ENCODE measurements at places on chromosomes 7 and 10.

GRCh38 chr10:106991091-106991490 is 173.4 kb downstream of the SORCS1 start:
- DNase-seq, result no peak

- DNase-seq, result no peak
These were observed 68.5 kb downstream of the GNAT3 start for GRCh38 chr7:80443325-80443724.

DNA sequence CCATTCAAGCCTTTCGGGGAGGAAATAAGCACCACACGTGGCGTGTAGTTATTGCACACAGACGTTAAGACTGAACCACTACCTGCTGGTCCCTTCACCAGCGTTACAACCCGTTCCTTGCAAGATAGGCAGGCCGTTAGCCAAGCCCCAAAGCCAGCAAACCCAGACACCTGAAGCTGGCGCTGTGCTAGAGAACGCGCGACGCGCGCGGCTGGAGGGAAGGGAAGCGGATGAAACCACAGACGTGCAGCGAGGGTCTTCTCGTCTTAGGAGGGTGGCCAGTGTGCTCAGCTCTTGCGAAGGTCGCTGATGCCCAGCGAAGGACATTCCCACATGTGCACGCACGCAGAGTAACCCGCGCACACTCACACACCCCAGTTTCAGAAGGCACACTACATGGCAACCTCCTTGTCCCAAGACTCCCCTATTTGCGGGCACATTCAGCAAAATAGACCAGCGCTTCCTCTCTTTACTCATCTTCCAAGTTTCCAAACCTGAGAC is 980 bp downstream of the TMEM26 start:
- DNase-seq, result no peak

DNA sequence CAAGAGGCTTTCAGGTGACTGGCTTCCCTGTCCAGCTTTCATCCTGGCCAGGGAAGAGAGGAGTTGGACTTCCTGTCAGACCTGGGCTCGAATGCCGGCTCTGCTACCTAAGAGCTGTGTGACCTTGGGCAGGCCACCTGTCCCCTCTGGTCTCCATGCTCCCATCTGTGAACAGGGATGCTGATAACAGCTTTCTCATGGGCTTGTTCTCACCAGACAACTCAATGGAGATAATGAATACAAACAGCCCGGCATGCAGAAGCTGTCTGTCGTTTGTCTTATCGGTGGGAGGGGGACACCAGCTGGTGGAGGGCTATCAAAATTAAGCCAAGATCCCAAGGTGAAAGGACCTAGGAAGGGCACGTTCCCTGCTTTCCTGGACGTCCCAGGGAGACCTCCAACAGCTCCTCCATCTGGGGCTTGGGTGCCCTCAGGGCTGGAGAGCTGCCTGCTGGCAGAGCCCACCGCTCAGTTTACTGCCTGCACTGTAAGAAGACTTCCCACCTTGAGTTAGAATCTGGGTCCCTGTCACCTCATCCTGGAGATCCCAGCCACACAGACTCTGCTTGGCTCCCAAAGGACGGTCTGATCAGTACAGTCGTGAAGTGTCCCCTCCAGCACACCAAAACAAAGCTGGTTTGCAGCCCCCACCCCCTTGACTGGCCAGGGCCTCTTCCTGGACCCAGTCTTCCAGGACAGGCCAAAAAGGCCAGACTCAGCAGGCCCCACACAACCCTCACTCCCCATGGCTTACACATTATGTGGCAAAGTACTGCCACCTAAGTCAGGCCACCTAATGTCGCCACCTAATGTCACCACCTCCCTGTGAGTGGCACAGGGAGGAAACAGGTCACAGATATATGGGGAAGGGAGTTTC is 40.9 kb downstream of the PPIF start:
- DNase-seq, result no peak

- no peak for DNase-seq
These were observed 113.2 kb downstream of the DNAH11 start for GRCh38 chr7:21656081-21656480.

- peak; percentile 88 for DNase-seq
These were observed 2.0 kb downstream of the REPIN1 start for GRCh38 chr7:150370612-150371071.

DNA sequence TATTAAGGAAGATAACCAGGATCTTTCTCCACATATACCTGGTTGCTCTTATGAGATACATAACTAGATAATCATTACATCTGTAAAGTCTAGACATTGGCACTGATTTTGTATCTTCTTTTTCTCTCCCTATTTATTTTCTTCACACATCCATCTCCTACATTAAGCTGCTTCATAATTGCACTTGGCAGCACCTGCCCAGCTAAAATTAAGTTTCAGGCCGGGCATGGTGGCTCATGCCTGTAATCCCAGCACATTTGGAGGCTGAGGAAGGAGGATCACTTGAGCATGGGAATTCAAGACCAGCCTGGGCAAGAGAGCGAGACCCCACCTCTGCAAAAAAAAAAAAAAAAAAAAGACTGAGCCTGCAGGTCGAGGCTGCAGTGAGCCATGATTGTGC is 22.3 kb upstream of the AKR1B1 start:
- no peak for DNase-seq

- no peak for DNase-seq
These were observed at the start of gene DHX32 for GRCh38 chr10:125881192-125881591. DHX32 (minus strand) TSS chr10:125881292; CDS start chr10:125880824, 468 bp downstream.

DNA sequence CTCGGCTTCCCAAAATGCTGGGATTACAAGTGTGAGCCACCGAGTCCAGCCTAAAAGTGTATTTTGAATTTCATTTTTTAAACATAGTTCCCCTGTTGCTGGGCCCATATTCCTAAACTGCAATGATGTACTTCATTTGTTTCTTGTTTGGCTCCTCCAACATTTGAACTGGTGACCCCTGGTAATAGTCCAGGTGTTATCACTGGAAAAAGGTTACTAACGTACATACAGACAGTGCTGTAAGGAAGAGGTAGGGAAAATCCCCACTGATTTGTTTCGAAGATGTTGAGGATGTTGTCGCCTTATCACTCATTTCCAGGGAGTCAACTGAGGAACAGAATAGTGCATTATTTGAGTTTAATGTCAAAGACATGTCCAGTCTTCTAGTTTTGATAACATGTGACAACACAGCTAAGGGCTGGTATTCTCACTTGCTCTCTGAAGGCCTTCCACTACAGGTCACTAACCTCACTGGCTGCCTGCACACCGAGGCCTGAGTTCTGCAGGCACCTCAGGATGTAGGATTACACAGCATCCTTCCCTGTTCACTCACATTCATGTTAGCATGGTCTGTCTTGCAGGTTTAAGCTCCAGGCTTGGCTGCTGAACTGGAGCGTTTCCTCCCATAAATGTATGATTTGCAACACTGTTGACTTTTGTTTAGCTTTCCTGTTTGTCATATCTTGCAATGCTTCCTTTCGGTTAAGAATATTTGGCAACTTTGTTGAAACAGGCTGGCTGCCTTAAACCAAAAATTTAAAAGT is 362.8 kb downstream of the INHBA start:
- no peak for DNase-seq

GRCh38 chr10:132607491-132607890 is 69.9 kb downstream of the INPP5A start:
- no peak for DNase-seq

- no peak for DNase-seq
These were observed 700 bp downstream of the MTPN start for GRCh38 chr7:135976312-135977006.

DNA sequence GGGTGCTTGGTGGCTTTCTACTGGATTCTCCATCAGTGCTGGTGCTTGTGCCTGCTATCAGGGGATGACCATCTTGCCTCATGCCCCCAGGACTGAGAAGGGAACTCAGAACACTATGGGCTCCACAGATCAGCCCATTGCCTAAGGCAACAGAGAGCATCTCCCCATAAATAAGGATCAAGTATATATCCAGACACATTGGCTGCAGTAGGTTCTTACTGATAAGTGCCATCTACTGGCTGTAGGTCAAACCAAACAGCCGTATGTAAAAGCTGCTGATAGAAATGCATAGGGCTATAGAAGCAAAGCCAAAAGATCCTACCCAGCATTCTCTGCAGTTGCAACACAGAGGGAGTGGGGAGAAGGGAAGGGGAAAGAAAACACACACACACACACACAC is 153.7 kb downstream of the CDK14 start:
- peak; percentile 29 for DNase-seq

- no peak for DNase-seq
These were observed 290 bp downstream of the MALRD1 start for GRCh38 chr10:19048891-19049290.

GRCh38 chr7:106283501-106283830 is 1.3 kb downstream of the NAMPT start:
- DNase-seq, result no peak

- no peak for DNase-seq
These were observed 46.8 kb downstream of the IKZF1 start for GRCh38 chr7:50351267-50351666.

- DNase-seq, result no peak
These were observed 232.0 kb upstream of the PCDH15 start for GRCh38 chr10:55033061-55033460.

Measured in EH (cell line).